ENCODE measurements at places on chromosomes 11 and 22. TPM values are rescaled to one million over a fixed set of nuclear protein-coding genes. Genes with fewer than 3 reads are reported as not detected.

DNA sequence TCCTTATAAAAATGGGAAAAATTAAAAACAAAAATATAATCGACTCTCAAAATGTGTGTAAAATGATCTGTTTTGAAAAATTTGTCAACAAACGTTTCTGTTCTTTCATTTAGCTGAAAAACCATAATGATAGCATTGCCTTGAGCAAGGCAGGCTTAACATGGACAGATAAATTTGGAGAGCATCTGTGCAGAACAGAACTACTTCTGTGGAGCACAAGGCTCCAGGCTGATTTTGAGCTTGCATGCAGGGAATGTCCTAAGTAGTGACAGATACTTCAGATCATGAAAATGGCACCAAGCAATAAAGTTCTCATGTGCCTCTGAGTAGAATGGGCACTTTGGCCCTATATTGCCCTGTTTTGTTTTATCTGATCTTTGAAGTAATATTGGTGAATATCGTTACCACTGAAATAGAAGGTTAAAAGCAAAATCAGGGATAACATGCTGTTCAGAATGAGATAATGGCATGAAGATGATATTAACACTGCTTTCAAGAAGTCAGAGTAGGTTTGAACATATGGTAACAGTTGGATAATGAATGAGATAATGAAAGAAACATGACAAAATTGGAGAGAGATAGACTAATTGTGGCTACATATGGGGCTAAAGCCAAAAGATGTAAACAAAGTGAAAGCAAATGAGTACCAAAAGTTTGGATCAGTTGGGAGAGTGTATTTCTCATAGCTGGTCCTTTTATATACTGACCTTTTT lies 730.5 kb upstream of the CCDC179 start:
- no peak for DNase-seq
- no peaks in the 10 kb centered on the region for H3K4me1 ChIP-seq
- no peaks in the 10 kb centered on the region for H3K27me3 ChIP-seq
- no peak overlapping the region for H3K27ac ChIP-seq
- no peaks in the 10 kb centered on the region for H3K36me3 ChIP-seq
- no peak overlapping the region for H3K4me3 ChIP-seq

The MUC6 gene
- 0.19 TPM for total RNA-seq

The OR52H1 gene
- total RNA-seq: 0.19 TPM

GRCh38 chr11:27173545-27173944 lies 132.9 kb downstream of the BBOX1 start:
- DNase-seq: no peak
- no peak overlapping the region for H3K4me3 ChIP-seq
- H3K27me3 ChIP-seq: no peaks in the 10 kb centered on the region

GRCh38 chr11:65293909-65294381 lies 20.7 kb upstream of the CDC42EP2 start:
- H3K27ac ChIP-seq: no peak overlapping the region
- H3K4me1 ChIP-seq: peaks cover 16% of the 10 kb centered on the region
- no peak for DNase-seq
- H3K4me3 ChIP-seq: no peak overlapping the region

Data from GM12878 (cell line).